Brain (organoid and tissue), 16 donors: ENCODE measurements at places on chromosomes 13 and 19.

GRCh38 chr13:33263484-33263883 is 22.1 kb downstream of the STARD13 start:
- no peak for DNase-seq

DNA sequence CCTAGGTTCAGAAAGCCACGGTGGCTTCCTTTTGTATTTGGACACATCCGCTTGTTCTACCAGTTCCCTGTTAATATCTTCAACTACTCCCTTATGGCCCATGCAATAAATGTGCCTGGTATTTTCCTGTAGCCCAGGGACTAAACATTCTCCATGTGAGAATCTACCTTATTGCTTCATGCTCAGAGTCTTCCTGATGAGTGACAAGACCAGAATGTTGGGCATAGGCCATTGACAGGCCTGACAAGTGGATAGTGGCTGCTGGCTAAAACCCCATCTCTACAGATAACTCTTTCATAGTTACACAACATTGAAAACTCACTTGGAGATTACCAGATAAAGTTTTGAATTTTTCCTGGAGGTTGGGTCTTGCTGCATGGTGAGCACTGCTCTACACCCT is 449.9 kb downstream of the HS6ST3 start:
- no peak for DNase-seq

GRCh38 chr19:49475995-49476880 is 2.2 kb downstream of the FLT3LG start:
- DNase-seq = peak; percentile 54

GRCh38 chr19:48873476-48874302 is 1.5 kb downstream of the PPP1R15A start:
- DNase-seq = no peak

- no peak for DNase-seq
Measured at GRCh38 chr19:47321630-47322029, 10.3 kb upstream of the C5AR2 start.

DNA sequence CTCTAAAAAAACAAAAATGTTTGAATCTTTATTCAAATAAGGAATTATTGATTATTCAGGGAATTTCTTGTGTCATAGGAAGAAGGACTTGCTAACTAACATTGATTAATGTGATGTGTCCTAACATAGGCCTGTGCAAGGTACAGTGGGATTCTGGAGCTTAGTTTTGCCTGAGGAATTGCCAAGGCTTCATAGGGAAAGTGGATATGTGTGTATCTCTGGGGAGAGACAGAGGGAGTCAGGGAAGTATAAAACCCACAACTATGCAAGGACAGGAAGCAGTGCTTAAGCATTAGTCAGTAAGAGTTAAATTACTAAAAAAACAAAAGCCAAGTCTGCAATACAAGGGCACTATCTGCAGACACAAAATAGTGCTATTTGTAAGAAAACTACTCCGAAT is 59.6 kb downstream of the WDFY2 start:
- no peak for DNase-seq

DNA sequence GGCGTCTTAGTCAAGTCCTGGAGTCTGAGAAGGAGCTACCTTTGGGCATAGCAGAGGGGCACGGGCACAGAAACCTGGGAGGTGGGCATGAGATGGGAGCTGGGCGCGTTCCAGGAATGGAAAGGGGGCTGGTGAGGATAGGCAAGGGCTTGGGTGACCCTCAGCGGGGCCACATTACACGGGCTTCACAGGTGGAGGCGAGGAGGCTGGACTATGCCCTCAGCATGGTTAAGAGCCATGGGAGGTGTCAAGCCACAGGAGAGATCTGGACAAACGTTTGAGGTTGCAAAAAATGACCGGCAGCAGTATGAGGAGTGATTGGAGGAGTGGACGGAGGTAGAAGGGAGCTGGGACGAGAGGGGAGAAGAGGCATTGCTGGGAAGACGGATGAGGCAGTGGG is 21.5 kb downstream of the NECTIN2 start:
- no peak for DNase-seq

GRCh38 chr19:43623889-43624670 is 4.7 kb upstream of the ZNF428 start:
- no peak for DNase-seq

- no peak for DNase-seq
Measured at GRCh38 chr13:106183410-106184065, 351.9 kb downstream of the EFNB2 start.

GRCh38 chr13:33194820-33195692 is 90.5 kb downstream of the STARD13 start:
- peak; percentile 79 for DNase-seq

GRCh38 chr13:35643625-35644024 is 167.1 kb upstream of the MAB21L1 start:
- DNase-seq = no peak

DNA sequence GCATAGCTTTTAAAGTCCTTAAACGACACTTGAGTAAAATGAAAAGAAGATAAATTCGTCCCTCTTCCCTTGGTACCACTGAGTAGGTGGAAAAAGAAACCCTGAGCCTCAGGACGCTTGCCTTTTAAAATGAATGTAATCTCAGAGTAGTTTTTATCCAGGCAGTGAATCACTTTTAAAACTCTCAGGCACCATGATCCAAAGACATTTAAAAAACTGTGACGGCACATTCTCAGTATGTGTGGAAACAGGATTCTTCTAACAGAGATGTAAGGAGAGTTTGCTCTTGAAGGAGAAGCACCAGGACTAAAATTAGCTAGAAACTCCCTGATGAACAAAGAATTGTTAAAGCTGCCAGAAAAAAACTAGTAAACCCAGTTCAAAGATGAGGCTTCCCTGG is 105.7 kb upstream of the SLC15A1 start:
- no peak for DNase-seq

GRCh38 chr13:64551755-64552154 is 2678.4 kb downstream of the PCDH9 start:
- DNase-seq = no peak

GRCh38 chr13:100542826-100543156 is 45.8 kb downstream of the GGACT start:
- peak; percentile 71 for DNase-seq

- DNase-seq = no peak
Measured at GRCh38 chr13:112894423-112894672, 74.7 kb upstream of the MCF2L start.

DNA sequence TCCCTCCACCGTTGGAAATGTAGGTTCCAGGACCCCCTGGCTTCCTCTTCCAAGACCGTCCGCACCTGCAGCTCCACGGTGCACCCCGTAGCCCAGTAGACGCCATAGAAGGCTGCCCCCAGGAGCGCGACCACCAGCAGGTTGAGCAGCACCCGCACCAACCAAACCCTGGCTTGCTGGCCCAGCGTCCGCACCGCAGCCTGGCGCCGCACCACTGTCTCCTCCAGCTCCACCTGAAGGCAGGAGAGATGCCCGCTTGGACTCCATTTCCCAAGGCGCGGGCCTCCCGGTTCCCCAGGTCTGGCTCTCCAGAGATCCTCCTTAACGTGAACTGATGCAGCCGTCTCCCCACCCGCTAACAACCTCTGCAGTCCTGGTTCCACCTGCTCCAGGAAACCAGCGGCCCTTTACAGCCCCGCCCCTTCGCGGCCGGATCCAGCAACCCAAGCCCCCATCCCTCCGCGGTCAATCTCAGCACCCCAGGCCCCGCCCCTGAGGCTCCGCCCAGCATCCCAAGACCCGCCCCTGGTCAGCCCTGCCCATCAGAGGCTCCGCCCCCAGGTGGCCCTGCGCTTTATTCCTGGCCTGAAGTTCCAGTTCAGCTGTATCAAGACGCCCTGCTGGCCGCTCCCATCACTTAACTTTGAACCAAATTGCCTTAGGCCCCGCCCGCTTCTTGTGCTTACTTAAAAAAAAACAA is 5.0 kb upstream of the LENG1 start:
- no peak for DNase-seq

GRCh38 chr19:44609219-44609618 is 4.1 kb upstream of the IGSF23 start:
- DNase-seq = no peak

GRCh38 chr19:55116232-55116858 is 1.1 kb downstream of the PPP1R12C start:
- peak; percentile 44 for DNase-seq

DNA sequence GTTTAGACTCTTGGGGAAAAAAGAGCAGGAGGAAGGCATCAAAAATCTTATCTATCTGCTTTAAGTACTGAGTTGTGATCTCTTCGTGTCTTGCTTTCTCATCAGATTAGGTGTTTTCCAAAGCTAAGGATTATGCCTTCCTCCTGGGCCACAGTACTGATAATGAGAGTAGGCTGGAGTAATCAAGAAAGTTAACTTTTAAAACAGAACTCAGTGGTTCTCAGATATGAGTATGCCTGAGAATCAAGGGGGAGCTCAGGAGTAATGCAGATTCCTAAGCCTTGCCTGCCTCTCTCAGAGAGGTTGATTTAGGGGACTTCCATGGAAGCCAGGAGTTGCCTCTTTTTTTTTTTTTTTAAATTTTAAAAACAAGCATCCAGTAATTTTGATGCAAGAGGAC is 23.5 kb downstream of the CDADC1 start:
- no peak for DNase-seq

- DNase-seq = no peak
Measured at GRCh38 chr13:50359779-50360178, 344.5 kb downstream of the KCNRG start.

DNA sequence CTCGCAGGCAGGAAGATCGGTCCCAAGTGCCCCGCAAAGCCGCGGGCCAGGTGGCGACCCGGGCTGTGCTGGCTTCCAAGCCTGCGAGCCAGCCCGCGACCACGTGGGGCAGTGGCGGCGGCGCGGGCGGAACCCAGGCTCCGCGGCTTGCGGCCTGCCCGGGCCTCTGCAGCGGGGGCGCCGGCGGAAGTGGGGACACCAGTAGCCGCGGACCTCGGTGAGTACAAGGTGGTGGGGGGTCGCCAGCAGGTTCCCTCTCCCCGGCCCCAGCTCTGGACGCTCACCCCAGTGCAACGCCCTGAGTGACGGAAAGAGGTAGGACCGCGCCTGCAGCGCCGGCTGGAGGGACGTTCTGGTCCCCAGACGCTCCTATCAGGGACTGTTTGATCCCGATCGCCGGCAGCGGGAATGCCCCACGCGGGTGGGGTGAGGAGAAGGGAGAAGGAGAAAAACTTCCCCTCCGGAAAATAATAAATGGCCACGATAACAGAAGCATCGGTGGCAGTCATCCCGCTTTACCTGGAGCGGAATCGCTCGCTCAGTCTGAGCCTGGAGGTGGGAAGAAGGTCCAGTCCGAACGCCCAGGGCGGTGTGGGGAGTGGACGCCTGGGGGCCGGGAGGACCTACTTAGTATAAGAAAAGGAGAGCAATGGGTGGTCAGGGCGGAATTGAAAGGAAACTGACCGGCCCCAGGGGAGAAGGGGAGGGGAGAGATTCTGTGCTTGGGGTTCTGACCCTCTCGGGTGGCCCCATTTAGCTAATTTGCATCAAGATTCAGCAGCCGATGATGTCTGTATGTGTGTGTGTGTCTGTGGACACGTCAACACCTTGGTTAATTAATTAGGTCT is at the start of gene GEMIN7:
GEMIN7 (plus strand) TSS at position 198 of the 848 bp plus-strand sequence. CDS start 10,855 bp downstream, outside the sequence.
- peak; percentile 87 for DNase-seq

DNA sequence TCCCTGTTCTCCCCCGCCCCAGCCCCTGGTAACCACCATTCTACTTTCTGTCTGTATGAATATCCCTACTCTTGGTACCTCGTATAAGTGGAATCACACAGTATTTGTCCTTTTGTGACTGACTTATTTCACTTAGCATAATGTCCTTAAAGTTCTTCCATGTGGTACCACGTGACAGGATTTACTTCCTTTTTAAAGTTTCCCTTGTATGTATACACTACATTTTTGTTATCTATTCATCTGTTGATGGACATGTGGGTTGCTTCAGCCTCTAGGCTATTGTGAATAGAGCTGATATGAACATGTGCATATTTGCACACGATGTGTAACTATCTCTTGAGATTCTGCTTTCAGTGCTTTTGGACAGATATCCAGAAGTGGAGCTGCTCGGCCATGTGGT is 59.6 kb upstream of the GJB6 start:
- no peak for DNase-seq

DNA sequence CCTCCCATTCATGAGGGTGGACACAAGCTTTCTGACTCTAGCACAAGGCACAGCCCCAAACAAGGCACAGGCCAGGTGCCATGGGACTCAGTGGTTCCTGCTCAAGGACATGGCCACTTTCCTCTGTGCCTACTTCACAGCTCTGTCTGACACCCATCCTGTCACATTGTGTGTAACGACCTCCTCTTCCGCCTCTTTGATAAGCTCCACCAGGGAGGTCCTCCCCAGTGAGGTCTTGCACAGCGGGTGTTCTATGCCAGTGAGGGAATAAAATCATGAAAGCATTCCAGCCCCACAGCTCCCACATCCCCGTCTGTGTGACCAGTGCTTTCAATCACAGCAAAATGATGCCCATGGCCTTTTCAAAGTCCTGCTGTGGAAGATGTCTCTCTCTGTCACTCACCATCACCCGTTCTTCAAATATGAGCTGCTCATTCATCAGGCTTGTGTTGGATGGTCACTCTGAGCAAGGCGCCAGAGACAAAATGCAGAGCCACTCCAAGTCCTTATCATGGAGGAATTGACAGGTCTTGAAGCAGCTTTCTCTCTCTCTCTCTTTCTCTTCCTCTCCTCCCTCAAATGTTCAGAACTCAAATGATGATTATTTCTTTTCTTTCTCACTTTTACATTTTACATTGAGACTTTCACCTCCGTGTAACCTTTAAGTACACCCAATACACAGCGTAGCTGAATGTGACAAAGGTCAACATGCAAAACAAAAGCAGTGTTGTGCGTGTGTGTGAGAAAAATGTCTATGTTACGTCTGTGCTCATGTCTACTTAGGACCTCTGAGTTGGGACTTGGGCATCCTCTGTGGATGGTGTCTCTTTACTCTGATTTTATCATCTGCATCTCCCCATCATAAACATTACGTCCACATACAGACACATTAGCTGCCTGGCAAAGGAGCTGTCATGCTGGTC is 8.0 kb upstream of the SPATA13 start:
- no peak for DNase-seq

DNA sequence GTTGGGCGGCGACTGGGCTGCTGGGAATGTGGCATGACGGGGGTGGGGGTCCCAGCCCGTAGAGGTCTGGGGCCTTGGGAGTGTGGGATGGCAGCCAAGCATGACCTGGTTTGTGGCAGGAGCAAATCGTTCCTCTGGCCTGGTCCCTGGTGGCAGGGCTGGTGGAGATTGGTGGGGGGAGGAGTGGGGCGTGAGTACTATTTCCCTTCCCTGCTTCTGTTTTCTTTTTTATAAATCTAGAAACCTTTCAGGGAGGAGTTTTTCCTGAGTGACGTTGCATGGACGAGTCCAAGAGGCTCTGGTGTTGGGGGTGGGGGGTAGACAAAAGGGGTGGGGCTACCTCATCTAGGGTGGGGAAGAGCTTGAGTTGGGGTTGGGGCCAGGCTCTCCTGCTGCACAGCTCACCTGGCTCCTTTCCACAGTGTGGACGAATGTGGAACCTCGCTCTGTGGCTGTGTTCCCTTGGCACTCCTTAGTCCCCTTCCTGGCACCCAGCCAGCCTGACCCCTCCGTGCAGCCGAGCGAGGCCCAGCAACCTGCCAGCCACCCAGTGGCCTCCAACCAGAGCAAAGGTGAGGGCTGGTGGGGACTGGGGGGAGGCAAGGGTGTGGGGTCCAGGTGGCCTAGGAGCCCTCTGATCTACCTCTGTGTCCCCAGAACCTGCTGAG is 15.4 kb upstream of the PRR19 start:
- peak; percentile 43 for DNase-seq
